ENCODE measurements at places on chromosomes 4 and X.
A peak's percentile ranks its signal among the peaks of the same experiment; 100 is the strongest.

DNA sequence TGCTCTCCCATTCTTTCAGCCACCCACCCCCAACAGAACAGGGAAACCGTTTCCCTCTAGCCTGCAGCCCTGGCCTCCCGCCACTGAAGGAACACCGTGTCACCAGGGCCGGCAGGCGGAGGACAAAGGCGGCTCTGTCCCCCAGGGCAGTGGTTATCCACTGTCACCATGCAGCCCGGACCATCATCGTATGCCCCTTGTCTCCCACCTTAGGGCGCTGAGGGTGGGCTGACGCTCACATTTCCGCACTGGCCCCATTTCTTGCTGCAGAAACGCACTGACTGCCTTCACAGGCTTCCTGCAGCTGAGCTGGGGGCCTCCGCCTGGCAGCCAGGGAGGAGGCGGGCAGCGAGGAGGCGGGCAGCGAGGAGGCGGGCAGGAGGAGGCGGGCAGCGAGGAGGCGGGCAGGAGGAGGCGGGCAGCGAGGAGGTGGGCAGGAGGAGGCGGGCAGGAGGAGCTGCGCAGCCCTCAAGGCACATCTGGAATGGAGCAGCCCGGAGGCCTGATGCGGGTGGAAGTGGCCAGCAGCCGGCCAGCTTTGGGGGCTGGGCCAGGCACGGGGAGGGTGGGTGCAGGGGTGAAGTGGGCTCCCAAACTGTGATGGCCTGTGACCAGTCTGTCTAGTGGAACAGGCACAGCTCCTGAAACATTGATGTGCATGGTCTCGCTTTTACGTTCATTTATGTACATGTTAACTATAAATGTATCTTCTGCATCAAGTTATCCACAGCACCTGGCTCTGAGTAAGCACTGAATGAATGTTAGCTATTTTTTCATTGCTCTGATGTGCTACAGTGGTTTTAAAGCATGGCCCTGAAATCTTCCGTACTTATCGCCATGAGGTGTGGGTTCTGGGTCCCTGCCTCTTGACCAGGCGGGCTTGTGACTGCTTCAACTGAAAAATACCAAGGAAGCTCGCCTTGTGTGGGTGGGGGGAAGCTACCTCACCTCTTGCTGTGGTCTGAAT is 20.6 kb upstream of the KIAA0232 start:
- no peak for DNase-seq

DNA sequence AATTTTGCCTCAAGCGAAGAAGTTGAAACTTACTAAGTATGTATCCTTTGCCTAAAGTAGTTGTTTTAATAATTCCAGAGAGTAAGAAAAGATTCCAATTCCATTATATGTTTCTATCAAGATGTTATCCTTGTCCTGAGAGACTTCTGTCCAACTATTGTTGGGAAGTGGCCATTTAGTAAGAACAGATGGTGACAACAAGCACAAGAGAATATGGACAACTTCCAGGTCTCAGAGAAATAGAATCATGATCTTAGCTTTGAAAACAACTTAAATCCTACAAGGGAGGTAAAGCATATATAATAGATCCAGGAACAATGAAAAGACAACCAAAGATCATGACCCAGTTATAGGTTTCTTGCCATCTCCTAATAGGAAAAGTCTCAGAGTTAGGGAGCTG is 486.6 kb upstream of the PCDH10 start:
- no peak for DNase-seq

GRCh38 chr4:67546971-67547370 is 1.7 kb upstream of the CENPC start:
- DNase-seq = no peak

DNA sequence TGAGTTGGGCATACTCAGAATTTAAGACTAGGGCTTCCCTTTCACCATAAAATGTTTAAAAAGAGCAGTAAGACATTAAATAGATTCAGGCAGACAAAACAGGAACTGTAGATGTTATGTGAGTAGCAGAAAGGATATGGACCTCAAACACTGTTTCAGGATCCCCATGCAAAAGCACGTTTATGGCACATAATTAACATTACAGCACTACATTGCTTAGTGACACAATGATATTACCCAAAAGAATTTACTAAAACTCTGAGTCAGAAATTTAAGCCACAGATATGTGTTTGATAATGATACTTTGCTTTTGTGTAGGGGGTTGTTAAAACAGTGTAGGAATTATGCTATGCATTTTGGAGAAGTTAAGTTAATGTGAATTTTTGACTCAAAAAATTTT is 266.3 kb downstream of the PDGFC start:
- DNase-seq = peak; percentile 15

DNA sequence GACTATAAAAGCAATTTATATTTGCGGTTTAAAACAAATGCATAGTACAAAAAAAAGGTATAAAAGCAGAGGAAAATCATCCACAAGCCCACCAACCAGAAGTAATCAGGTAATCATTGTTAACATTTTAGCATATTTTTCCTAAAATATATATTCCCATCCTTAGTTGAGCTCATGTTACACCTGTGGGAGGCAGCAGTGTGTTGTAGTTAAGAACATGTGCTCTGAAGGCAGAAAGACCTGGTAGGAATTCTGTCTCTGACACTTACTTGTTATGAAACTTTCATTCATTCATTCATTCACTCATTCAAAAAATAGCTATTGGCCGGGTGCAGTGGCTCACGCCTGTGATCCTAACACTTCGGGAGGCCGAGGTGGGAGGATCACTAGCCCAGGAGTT is 15.4 kb upstream of the CDKL5 start:
- peak; percentile 32 for DNase-seq

- no peak for DNase-seq
Observed at GRCh38 chrX:39017716-39018115, 216.5 kb downstream of the MID1IP1 start.

GRCh38 chrX:29530501-29530900 is 684.9 kb upstream of the MAGEB2 start:
- peak; percentile 72 for DNase-seq

Measured in cardiac muscle cell (in vitro differentiated cells and primary cell).